Urothelium cell line (cell line): ENCODE measurements at places on chromosomes 16 and 17.

DNA sequence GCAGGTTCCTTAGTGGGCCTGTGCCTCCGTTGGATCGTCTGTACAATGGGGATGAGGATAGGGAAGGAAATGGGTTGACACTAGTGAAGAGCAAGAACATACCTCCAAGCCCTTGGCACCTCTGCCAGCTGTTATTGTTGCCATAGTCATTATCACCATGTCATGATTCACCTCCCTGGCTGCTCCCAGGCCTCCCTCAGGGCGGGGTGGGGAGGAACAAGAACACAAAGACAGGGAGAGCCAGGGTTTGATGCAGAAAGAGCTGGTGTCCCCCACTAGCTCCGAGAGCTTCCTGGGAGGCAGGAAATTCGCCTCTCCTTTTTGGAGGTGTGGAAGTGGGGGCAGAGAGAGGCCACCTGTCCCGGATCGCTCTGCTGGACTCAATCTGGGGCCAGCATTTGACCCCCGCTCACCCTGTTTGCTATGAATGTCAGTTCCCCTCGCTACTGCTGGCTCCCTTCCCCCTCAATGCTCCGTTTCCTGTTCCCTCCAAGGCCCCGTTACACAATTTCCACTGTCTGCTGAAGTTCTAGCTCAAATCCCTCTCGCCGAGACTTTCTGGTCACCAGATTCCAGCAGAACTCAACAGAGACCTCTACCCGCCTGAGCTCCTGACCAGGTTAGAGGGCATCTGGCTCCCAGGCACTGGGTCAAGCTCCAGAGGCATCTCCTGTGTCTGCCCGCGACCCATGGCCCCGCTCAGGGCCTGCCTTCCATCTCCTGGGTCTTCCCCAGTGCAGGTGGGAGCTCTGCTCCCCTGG, 9.1 kb downstream of the TIMP2 start:
- DNase-seq: no peak

DNA sequence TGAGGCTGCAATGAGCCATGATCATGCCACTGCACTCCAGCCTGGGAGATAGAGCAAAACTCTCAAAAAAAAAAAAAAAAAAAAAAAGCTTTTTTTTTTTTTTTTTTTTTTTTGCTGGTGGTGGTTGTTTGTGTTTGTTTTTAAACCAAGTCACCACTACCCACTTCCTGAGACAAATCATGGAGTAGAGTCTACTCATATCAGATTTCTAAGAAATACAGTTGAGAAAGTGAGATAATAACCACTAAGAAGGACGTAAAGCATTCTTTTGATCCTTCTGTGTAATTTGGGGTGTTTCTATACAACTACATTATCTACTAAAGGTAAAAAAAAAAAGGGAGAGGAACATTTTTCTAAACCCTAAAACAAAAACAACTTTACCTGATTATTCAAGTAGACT, 38.0 kb downstream of the AXIN2 start:
- no peak for DNase-seq

DNA sequence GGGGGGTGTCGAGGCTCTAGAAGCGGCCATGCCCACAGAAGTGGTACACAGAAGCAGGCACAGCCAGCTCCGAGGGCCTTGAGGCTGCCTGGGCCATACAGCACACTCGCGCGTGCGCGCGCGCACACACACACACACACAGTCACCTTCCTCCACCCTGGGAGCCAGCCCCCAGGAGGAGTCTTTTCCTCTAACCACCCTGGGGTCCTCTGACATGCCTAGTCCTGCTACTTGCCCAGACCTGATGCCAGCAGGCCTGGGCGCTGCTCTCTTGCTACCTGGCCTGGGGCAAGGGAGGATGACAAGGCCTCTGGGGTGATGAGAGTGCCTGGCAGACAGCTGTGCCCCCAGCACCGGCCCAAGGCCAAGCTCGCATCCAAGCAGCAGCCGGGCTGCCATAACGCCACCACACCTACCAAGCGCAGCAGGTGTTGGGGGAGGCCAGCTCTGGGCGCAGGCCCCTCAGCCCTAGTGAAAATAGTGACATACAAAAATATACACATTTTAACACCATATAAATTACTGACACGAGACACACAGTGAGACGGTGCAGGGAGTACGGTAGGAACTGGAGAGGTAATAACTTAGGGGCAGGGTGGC, 41.1 kb downstream of the TSC2 start:
- no peak for DNase-seq

DNA sequence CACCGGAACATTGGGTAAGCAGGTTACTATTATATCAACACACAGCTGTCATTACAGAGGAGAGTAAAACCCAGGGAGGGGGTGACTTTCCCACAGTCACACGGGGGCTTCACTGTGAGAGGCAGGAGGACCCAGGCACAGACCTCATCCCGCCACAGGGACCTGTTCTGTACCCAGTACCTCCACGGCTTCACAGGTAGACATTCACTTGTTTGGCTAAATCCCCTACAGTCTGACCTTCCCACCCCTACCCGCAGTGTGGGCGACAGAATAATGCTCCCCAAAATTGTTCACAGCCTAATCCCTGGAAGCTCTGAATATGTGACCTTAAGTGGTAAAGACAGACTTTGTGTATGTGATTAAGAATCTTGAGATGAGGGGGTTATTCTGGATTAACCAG, 16.5 kb downstream of the LITAF start:
- no peak for DNase-seq

DNA sequence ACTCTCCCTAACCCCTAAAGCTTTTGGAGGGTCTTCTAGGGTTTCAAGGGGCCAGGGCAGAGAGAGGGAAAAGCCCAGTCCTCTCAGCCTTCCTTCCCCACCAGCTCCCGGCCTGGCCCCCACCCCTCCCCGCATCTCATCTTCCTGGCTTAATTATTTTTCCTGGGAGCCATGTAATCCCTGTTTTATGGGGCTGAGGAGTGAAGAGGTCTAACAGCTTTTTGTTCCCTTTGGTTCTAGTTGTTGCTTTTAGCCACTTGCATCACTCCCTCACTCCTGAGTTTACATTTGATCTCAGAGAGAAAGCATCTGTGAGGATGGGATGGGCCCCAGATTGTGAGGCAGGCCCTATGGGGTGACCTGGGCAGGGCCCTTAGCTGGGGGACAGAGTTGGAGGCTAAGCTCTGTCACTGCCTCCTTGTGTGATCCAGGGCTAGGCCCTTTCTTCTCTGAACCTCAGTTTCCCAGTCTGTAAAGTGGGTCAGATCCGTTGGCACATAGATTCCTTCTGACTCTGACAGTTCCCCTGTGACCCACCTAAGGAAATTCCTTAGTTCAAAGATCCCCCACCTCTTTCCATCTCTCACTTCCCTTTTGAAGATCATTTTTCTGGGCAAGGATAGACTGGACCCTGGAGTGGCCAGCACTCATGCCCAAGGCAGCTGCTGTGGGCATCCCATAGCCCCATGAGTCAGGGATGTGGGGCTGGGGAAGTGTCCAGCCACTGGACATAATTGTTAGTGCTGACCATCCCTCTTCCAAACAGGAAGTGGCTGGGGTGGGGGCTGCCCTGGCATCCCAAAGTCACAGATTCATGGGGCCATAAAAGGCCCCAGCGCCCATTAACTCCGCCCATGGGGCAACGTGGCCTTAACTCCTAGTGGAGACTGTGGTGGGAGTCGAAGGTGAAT, 20.1 kb downstream of the UNC119 start:
- DNase-seq: no peak

DNA sequence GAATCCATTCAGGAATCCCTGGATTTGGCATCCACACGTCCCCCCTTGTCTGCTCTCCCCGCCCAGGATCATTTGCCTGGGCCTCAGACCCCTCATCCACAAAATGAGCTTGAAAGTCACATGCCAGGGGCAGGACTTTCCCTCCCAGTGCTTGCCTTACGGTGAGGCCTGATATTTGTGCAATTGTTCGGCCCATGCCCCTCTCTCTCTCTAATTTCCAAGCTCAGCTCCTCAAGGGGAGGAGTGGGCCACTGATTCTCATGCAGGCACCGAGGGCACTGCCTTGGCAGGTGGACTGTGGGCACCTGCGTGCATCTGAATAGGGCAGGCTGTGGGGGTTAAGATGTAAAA, 267.2 kb upstream of the FOXF1 start:
- no peak for DNase-seq

- DNase-seq: no peak
Observed at GRCh38 chr17:82350182-82351030, 8.6 kb upstream of the TEX19 start.

GRCh38 chr17:68161644-68162428, 86.0 kb upstream of the AMZ2 start:
- DNase-seq: peak; percentile 18

- DNase-seq: no peak
Observed at GRCh38 chr17:2482218-2482617, 29.5 kb downstream of the METTL16 start.

- DNase-seq: no peak
Observed at GRCh38 chr16:85003725-85004586, 7.4 kb downstream of the ZDHHC7 start.

DNA sequence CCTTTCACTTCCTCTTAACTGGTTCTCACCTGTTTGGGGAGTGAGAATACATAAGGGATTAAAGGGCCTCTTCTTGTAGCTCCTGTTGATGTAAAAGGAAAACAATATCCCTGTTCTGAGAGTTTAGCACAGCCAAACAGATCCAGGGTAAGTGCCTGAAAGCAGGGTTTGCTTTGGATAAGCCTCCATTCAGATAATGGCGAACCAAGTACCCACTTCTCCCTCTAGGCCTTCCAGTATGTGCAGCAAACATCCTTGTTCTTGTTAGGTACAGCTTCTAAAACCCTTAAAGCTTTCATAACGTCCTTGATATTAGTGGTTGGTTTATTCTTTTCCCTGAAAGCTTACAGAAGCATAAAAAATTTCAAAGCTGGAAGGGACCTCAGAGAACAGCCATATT, 130.6 kb upstream of the DNAH9 start:
- no peak for DNase-seq

GRCh38 chr16:56311208-56312027, 113.9 kb downstream of the AMFR start:
- DNase-seq: no peak

DNA sequence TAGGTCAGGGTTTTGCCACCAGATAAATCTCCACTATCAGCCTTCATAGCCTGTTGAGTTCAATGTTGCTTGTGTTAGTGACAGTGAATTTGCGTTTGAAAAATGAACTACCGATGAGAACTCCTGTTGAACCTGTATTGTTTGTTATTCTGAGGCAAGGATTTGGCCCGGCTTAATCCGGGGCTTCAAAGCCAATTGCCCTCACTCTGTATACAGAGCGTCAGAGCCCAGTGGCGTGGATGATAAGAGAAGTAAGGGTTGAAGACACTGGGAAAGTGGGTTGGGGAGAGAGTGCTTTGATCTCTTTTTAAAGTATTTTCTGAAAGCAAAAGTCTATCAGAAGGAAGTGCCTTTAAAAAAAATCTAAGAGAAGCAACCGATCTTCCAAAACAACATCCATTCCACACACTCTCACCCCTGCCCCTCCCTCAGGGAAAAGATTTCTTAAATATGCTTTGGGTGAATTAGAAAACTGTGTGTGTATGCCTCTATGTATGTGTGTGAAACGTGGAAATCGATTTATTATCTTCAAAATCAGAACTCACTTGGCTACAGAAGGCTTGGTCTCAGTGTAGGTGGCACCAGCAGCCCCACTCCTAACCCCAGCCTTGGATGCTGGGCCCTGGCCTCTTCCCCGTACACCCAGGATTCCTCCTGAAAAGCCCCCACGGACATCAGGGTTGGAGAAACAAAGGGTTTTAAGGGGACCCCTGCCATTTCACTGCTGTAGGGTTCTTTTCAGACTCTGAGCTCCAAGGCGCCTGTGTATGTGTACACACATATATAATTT, 8.8 kb downstream of the TBX4 start:
- DNase-seq: no peak

- DNase-seq: peak; percentile 35
Observed at GRCh38 chr17:70144260-70144846, 25.0 kb upstream of the KCNJ2 start.

DNA sequence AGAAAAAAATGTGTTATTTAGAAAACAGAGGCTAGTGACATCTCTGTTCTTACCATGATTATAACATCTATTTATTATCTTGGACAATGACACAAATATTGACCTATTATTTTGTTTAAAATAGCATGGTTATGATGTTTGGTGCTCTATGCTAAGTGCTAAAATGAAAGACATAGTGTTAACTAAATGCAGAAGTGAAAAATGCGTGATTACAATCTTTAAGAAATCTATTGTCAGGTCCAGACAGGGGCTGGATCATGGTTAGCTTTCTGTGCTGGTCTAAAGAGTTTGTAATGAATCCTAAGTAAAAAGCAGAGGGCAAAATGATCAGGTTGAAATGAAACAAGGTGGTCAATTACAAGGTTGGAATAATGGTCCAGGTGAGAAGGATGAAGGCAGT, 622 bp upstream of the KRT28 start:
- DNase-seq: no peak

DNA sequence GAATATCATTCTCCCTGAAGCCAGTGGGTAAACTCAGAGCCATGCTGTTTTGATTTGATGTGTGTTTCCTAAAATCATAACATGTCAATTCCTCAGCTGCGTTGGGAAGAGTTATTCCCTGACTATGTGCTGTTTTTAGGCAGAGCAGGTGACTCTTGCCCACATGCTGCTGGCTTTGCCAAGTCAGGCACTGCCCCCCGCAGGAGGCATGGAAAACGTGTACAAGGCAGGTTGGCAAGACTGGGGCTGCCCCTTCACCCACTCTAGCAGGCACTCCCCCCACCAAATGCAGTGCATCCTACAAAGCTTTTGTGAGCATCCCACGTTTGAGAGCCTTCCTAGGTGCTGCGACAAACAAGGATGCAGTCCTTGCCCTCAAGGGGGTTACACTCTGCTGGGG, 38.3 kb upstream of the NAT9 start:
- no peak for DNase-seq

DNA sequence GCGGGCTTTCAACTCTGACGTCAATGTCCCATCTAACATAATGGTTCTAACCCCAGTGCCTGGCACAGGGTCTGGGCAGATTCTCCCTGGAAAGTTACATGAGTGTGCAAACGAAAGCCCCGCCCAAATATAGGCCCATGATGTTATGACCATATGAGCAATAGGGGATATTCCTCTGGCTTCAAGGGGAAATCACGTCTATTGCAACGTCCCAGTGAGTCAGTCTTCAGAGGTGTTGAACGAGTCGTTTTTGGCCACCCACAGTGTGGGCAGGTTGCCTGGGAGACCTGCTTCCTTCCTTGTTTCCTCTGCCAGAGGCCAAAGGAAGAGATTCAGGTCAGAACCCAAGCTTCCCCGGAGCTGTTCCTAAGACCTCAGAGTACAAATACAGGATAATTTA, 30.3 kb downstream of the PIK3R5 start:
- DNase-seq: peak; percentile 27
